ENCODE measurements at places on chromosomes 3 and 15.

DNA sequence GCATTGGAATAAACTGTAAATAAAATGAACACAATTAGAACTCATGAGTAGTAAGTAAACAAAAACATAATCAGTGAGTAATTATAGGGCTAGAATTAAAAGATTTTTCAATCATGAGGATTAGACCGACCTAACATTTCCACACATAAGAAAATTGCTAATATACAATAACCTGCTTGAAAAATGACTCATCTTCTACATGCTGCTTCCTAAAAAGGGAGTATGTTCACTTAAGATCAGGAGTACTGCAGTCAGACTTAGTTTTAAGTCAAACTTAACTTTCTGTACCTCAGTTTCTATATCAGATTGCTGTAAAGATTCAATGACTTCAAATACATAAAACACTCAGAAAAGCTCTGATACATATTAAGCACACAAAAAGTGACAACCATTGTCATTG is 22.6 kb upstream of the NEK10 start:
- DNase-seq = no peak

GRCh38 chr15:100221471-100222348 is 120.1 kb downstream of the ADAMTS17 start:
- no peak for DNase-seq

DNA sequence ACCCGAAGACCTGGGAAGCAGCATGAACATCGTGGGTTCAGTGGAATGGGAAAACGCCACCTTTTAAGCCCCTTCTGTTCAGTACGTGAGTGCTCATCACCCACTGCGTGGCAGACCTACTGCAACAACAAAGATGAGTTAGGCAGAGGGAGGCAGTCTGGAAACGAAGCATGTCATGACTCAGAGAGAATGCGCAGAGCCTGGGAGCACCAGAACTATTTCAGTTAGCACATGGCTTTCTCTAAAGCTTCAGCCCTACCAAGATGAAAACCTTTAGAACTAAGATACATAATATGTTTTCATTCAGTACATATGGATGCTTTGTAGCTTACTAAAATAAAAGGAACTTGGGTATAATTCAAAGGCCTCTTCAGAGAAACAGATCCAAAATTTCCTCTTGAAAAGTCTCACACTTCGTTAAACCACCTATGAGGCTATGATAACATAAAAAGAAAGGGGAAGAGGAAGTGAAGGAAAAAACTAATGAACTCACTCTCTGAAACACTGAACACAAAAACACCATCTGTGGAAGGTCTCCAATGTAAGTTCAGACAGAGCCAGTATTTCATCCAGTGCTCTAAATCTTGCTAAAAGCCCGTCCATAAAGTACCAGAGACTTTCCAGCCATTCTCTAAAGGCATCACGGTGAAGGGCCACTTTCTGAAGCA is 140.1 kb downstream of the OCA2 start:
- no peak for DNase-seq

- no peak for DNase-seq
Observed at GRCh38 chr3:23916152-23916885, 471 bp downstream of the NKIRAS1 start.

DNA sequence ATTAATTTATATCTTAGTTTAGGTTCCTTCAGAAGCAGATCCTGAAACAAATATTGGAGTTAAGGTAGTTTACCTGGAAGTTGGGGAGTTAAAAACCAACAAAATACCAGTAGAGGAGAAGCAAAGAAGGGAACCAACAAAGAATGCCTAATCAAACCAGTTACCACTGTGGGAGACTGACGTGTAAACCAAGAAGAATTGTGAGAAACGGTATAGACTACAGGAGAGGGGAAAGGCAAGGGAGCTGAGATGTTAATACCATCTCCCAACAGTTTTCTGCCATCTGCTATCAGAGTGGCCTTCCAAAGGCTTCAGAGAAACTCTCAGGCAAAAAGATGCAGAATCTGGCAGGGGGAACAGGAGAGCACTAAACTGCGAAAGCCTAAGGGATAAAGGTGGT is 53.5 kb downstream of the BFSP2 start:
- no peak for DNase-seq

DNA sequence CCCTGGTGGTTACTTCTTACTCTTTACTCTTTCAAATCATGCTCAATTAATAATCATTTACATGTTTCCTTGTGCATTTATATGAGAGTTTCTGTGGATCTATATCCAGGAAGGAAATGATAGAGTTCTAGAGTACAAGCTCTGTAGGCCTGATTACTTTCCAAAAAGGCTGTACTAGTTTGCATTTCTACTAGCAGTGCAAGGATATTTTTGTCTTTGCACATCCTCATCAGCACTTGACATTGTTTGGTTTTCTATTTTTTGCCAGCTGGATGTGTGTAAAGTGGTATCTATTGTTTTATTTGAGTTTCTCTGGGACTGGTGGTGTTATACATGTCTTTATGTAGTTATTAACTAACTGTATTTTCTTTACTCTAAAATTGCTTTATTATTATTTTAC is 19.6 kb upstream of the SLC7A14 start:
- DNase-seq = no peak

GRCh38 chr3:129021140-129021551 is 20.0 kb downstream of the EFCC1 start:
- no peak for DNase-seq

- DNase-seq = no peak
Observed at GRCh38 chr3:124837730-124838186, 49.4 kb downstream of the ITGB5 start.

GRCh38 chr3:15667484-15667883 is 65.9 kb downstream of the BTD start:
- no peak for DNase-seq

DNA sequence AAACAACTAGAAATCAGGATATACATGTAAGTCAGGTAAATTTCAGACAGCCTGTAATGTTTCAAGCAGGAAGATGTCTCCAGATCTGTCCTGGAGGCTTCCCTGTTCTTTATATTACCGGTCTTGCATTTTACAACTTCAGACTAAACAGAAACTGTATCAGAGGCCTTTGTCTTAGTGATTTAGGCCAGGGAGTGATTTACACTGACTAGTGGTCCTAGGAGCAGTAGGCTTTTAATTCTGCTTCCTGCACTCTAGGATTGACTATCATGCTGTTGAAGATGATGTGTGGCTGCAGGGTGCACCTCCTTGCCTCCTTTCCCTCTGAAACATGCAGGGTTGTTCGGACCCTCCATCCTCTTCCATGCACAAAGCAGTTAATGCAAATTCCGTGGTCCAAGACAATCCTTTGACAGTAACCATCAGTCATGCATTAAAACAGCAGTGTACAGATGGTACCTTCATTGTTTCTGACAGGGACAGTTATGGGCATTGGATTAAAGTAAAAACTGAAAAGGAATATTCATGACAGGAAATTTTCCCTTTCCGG is 27.6 kb downstream of the CHRNA7 start:
- DNase-seq = no peak

GRCh38 chr3:162740941-162741596 is 1244.5 kb downstream of the OTOL1 start:
- DNase-seq = no peak

DNA sequence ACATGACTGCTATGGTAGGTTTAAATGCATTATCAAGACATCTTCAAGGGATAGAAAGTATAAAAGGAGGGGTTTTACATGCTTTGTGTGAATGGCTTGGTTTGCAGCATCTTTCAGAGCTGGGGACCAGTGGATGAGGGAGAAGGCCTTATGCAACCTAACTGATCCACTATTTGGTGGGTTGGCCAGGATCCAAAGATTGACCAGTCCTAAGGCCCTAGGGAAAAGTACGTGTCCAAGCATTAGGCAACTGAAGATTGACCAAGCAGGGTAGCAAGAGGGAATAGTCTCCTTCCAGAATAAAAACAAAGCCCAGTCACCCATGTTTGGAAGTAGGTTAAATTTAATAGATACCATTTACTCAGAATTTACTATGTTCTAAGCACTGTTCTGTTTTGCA is 509.3 kb downstream of the EPHB1 start:
- DNase-seq = no peak

GRCh38 chr15:44735482-44736180 is 697 bp upstream of the TRIM69 start:
- no peak for DNase-seq

DNA sequence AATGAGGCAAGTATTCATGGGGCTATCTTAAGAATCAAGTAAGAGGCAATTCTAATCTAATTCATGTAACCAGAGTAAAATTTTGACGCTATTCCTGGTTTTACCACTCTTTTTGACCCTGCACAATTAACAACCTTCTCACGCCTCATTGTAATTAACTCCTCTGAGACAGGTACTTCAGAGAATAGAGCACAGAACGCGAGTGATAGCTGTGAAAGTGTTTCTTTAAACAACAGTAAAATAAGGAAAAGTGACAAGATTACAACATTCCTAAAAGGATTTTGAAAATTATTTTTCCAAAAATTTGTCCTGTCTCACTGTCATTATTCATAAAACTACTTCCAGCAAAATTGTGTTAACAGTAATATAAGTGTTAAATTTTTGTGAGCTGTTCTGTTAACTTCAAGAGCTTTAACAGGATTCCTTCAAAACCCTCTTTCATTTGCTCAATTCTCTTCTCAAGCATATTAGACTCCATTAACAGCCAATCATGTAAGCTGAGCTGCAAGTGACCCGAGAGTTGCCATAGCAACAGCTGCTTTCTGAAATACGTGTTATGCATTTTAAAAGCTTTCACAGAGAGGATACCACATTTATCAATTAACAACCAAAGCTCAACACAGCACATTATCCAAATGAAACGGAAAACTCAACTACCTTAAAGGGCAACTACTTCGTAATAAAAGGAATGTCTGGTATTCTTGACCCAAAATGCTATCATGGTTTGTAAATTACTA is 93.1 kb downstream of the STAG1 start:
- DNase-seq = no peak

GRCh38 chr3:11545186-11545851 is 98.4 kb downstream of the VGLL4 start:
- DNase-seq = no peak

GRCh38 chr15:75823860-75824613 is 19.2 kb upstream of the UBE2Q2 start:
- DNase-seq = no peak

GRCh38 chr3:24457719-24458118 is 36.9 kb downstream of the THRB start:
- no peak for DNase-seq

- peak; percentile 41 for DNase-seq
Observed at GRCh38 chr15:74302821-74303359, 64.6 kb downstream of the CYP11A1 start.

DNA sequence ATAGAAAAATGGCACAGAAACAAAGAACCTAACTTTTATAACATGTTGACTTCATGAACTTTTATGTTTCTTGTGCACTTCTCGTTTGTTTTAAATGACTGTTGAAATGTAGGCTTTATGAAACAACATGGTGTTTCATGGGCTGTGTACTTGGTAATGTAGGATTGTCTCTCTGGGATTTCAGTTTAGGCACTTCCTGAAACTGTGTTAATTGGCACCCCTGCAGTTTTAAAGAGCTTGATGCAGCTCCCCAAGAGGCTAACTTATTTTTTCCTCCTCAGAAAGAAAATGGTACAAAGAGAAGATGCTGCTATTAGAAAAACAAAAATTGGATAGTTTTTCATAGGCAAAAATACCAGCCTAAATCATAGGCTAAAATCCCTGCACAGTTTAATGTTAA is 239.2 kb downstream of the GRM7 start:
- DNase-seq = no peak
